ENCODE measurements at places on chromosomes 3 and 15. TPM values are rescaled to one million over a fixed set of nuclear protein-coding genes. Genes with fewer than 3 reads are reported as not detected.

The ANKRD63 gene
- total RNA-seq: not detected

The OR5K2 gene
- not detected for total RNA-seq

The VPS39 gene
- total RNA-seq: 86.8 TPM

The AHSG gene
- total RNA-seq: not detected

The CEP70 gene
- total RNA-seq: 6.5 TPM

The TRPM1 gene
- total RNA-seq: not detected

The CHRNA3 gene
- not detected for total RNA-seq

Data from T-helper 1 cell treated with Interleukin-12 subunit alpha and Interleukin-12 subunit beta and Interleukin-4 antibody, amounts not matched to agents 30 ng/mL and 1 ng/mL, for 36 hours (primary cell).